CD4-positive, alpha-beta T cell treated with Interleukin-4 for 4 hours (primary cell): ENCODE measurements at places on chromosomes 3 and 15.

DNA sequence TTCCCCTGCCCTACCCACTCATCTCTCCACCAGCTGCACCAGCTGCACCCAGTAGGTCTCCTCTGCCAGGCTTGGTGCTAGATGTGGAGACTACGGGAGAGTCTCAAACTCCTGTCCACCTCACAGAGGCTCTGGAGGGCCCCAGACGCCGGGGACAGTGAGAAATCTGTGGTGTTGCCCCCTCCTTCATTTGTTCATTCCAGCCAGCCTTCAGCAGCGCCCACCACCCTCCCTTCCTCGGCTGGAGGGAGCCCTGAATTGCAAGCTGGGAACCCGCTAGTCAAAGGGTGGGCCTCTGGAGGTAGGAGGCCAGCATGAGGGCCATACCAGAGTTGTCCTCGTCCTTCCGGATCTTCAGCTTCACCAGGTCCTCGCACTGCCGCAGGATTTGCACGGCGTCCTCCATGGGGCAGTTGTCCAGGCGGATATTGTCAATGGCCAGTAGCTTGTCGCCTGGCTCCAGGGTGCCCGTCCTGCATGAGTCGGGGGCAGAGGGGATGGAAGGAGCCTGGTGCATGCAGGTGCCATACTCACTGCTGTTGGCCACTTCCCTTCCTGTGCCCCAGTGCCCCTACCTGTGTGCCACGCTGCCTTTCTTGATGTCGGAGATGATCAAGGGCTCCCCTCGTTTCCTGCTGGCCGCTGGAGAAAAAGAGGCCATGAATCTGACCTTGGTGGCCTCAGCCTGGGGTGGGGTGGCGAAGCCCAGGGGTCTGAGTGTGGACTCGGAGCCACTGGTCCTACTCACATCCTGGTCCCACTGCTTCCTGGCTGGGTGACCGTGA lies 29.1 kb downstream of the GRIP2 start:
- DNase-seq = no peak

GRCh38 chr3:20160230-20160629 lies 25.8 kb downstream of the SGO1 start:
- no peak for DNase-seq

DNA sequence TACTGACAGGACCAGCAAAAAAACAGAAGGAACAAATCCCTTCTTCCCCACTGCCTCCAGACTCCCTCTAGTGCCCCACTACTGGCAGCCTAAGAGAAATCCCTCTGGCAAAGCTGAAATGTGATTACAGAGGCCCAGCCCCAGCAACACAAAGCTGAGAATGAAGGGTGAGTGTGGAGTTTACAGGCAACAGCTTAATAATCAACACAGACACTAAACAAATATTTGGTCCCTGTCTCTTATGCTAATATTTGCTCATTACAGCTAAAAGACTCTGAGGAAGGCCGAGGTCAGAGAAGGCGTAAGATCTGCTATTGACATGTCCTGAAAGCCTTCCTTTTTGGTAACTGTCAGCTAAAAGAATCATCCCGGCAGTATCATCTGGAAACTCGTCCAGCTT lies 308.5 kb upstream of the RASGRP1 start:
- DNase-seq = no peak

DNA sequence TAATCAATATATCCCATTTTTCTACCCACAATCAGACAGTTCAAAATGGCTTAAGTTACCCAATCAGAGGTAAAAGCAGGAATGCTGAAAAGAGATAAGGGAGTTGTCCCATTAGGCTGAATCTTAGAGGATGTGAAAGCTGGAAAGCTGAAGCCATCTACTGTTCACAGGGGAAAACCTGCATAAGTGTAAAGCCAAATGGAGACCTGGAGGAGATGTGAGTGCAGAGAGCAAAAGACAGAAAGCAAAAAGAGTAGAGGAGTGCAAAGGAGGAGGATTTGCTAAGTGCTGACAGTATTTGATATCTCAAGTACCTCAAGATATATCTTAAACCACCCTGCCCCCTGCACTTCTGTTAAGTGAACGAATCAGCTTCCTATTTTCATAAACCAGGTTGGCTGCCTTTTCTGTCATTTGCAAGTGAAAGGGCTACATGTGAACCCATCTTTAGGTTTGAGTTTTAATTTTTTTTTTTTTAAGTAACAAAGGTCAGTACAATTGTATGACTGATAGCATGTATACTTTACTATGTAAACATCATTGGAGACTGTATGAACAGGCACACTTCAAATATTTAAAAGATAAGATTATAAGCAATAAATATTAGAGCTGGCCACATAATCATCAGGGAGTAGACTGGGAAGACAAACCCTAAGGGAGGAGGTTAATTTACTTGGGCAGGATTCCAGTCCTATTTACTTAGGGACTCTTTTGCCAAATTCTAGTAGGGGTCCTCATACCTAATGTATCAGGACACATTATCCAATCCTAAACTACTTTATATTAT lies 22.8 kb upstream of the P2RY1 start:
- DNase-seq = no peak

DNA sequence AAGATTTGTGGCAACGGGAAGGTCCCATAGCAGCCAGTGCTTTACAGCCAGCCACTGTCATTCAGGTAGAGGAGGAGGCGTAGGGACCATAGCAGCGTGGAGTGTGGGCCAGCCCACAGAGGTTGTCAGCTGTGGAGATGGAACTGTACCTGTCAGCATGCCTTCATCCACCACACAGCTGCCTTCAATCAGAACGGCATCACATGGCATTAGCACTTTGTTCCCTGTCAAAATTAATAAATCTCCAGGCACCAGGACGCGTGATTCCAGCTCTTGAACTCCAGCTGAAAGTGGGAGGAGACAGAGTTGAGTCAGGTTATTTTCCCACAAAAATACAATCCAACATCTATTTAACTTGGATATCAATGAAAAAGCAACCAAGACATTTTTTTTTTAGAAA lies 84.0 kb downstream of the ATP13A4 start:
- DNase-seq = no peak

GRCh38 chr3:8020047-8020841 lies 481.4 kb upstream of the LMCD1 start:
- no peak for DNase-seq

DNA sequence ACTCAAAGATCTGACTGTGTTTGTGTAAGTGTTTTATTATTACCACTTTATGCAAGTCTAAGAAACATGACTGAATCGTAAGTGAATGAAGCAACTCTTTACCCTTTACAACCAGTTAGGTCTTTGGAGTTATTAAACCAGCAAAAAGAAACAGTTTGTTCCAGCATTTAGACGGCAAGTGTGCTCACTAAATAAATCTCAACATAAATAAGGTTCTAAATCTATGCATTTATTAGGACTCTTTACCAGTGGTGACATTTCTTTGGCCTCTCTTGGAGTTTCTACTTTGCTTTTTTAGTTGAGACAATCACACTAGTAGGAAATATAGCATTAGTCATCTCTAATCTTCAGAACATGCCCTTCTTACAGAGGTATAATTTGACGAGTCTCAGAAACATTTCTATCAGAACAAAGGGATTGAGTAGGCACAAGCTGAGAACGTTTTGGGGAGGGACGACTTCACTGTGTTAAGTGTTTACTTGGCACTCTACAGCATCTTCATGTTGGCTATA lies 739.9 kb upstream of the NR2F2 start:
- DNase-seq = no peak

- DNase-seq = no peak
Measured at GRCh38 chr15:40252438-40253166, 13.7 kb downstream of the PAK6 start.

DNA sequence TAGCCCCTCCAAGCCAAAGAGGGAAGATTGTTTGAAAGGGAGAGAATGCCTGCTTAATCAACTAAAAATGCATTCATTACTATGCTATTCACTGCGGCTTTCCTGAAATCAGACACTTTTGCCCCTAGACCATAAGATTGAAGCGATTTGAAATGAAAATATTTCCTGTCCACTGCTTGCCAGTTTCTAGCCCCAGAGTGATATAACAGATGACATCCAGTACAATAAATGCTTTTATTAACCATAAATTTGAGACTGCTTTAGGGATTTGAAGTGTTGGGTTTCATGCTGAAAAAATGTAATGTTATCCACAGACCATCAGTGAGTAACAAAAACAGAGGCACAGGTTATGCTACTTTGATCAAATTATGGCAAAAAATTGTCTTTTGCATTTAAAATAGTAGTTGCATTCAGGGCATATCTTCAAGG lies 14.1 kb downstream of the IL17RD start:
- no peak for DNase-seq

DNA sequence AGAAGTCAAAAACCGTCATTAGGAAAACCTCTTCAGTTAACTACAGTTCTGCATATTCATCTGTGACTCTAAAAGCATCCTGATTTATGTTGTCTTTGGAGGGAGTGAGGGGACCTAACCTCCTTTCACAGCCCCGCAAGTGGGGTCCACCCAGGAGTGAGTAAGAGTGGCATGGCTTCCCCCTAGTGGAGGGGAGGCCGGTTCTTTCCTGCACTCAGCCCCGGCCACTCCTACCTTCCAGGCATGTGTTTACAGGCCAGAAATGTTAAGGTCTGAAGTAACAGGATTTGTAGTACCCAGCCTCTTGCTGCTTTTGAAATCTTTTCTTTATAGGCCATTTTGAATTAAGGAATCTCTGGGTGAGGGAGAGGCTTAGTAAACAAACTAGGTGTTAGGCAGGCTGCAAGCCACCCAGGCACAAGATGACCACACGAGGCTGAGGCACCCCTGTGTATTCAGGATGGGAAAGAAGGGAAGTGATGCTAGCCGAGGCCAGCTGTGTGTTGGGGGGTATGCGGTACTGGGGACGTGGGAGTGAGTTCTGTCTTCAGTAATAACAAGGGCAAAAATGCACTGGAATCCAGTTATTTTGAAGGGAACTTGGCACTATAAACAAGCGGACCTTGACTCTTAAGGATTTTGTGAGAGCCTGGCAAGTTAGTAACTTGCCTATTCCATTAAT lies 50.5 kb downstream of the CTDSPL start:
- DNase-seq = no peak

GRCh38 chr3:22565393-22565792 lies 637.7 kb upstream of the UBE2E2 start:
- no peak for DNase-seq

GRCh38 chr15:63864186-63864585 lies 30.4 kb upstream of the HERC1 start:
- DNase-seq = no peak

GRCh38 chr3:10281951-10282350 lies 10.8 kb downstream of the GHRL start:
- no peak for DNase-seq

DNA sequence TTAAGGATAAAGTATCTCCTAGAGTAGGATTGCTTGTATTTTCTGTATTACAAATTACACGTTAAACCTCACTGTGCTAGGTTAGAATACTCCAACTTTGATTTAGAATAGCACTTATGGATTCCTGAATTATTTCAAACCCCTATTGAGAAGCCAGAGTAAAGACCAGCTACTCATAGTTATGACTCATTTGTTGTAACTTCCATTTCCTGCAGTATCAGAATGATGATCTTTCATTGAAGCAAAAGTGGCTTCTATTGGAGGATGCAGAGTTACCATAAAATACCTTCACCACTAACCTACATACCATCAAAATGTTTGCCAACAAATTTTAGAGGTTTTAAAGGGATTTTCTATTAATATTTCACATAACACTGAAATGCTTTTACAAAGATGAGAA lies 1322.7 kb upstream of the ALCAM start:
- DNase-seq = no peak

- DNase-seq = no peak
Measured at GRCh38 chr3:114450008-114450596, 156.3 kb downstream of the TIGIT start.

DNA sequence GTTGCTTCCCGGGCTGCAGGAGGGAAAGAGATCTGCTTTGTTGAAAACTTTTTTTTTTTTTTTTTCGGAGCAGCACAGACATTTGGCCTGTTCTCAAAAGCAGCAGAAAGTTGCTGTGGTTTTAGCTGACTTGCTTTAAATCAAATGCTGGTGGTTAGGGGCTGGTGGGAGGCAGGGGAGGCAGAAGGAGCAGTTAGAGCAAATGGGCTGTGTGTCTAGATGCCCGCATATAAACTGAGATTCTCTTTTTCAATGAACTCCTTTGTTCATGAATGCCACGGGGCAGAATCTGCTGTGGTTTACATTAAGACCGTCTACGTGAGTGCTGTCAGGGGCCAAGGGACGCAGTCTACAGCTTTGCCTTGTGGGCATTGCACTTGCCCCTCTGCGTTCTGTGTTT lies 95.9 kb downstream of the FLNB start:
- DNase-seq = no peak

DNA sequence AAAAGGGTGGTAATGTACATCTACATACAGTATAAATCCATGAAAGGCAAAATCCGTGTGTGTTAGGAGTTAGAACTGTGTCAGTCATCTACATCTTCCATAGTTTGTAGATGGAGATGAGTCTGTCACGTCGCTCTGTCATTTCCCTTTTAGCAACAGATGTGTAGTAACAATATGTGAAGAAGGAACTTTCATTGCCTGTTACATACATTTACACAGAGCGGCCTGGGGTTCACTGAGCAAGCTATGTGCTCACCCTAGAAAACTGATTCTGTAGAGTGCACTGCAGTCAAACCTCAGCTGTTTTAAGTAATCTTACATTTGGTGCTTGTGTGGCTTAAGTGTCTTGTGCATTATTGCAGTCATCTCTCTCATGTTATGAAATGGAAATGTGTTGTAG lies 41.6 kb upstream of the AP3B2 start:
- DNase-seq = no peak

DNA sequence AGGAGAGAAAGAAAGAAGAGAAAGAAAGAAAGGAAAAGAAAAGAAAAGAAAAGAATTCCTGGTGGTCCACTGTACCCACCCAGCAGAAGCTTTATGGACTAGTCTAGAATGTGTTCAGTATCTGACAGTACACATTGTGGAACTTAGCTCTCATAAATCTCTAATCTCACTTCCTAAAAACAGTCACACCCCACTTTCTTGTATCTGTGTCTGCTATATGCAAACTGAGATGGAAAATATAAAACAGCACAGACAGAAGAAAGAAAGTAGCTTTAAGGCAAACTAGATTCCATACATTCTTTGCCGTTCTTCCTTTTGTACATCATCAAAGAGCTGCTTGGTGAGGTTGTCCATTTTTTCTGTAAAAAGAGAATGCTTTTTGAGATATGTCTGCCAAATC lies 41.1 kb upstream of the GNB5 start:
- no peak for DNase-seq

DNA sequence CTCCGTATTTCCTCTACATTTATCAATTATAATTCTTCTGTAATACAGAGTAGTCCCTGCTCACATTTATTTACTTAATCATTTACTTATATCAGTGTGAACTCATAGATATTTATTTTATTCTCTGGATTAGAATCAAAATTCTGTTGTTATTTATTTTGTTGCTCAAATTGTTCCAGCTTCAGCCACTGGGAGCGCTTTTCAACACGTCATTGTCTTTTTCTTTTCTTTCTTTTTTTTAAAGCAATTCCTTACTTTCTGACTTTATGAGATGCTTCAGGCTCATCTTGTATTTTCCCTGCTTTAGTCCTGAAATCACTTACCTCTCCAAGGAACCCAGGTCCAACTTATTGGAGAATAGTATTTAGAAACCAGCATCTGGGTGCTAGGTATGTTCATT lies 53.4 kb downstream of the GLCE start:
- no peak for DNase-seq

DNA sequence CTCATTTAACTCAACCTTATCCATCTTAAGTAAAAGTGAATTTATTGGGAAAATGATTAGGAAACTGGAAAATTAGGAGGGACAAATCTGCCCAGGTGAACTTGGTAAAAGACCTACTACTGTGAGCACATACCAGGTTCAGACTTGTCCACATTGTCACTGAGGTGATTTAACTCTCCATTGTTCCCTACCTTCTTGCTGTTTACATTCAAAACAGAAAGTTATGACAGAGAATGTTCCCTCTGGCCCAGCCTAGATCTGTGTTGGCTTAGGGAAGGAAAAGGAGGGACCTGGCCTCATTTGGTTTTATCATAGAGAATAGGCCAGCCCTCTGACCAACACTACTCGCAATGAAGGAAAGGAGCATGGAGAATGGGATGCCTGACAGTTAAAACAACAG lies 117.6 kb downstream of the SATB1 start:
- no peak for DNase-seq
